Kidney epithelial cell (primary cell): ENCODE measurements at places on chromosomes 1 and 21.

DNA sequence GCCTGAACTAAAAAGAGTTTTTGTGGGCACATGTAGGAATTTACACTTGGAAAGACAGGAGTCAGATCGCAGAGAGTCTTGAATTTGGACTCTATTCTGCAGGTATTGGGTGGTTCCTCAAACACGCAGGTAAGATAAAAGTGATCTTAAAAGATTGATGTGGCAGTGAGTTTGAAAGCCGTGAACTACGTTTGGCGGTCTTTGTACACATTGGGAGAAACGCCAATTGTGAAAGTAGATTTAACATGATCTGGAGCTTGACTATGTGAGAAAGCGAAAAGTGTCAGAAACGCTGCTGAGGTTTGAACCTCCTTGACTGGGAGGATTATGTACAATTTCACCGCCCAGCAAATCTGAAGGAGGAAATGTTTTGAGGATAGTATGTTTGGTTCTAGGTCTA lies 1.5 kb upstream of the PPP2R5A start:
- no peak for DNase-seq

DNA sequence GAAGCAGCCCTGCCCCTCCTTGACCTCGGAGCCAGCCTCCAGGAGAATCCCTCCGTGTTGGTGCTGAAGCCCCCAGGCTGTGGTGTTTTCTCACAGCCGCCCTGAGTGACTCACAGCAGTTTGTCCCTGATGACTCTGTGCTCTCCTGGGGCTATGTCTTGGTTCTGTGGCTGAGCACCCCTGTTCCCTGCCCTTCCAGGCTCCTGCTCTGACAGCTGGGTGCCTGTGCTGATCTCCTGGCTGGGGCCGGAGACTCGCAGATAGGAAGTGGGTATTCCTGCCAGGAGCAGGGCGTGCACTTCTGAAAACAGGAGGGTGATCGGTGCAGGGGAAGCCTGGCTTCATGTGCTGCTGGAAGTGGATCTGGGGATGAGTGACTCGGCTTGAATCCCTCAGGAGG lies 34.5 kb downstream of the POFUT2 start:
- DNase-seq: no peak

- DNase-seq: peak; percentile 69
These were observed 21.6 kb downstream of the C2CD2 start for GRCh38 chr21:41932191-41932575.

DNA sequence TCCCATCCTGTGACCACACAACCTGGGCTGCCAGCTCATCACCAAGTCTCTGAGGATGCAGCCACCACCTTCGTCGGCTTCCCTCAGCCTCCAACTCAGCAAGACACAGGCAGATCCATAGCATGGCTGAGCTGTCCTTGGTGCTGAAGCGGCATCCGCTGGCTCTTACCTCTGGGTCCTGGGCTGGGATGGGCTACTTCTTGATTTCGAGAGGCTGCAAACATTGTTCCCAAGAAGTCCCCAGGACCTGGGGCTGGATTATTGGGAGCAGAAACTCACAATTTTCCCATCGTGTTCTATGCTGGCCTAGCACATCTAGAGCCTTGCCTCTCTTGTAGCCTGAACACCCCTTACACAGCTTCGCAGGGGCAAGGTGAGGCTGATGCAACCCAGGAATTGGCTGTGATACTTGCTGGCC lies 24.9 kb upstream of the C1QA start:
- peak; percentile 32 for DNase-seq

DNA sequence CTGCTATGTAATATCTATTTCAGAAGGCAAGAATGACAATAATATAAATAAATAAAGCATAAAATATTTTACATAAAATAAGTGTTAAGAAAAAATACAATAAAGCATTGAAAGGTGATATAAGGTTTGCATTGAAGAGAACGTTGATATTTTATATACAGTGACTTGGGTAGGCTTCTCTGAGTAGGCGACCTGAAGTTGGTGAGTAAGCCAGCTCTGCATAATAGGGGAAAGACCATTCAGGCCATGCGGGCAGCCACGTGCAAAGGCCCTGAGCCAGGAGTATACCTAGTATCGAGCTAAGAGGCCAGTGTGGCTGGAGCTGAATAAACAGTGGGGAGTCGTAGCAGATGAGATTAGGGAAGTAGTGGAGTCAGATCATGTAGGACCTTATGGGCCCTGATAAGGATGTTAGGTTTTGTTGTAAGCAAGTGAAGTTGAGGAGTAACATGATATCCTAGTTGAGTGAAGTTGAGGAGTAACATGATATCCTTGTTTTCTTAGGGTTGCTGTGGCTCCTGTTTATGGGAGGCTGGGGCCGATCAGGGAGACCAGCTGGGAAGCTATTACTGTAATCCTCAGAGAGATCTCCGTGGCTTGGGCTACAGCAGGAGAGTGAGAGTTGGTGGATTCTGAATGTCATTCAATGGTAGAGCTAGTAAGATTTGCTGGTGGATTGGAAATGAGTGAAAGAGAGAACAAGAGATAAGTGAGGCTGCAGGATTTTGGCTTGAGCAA lies 22.0 kb downstream of the KCNK1 start:
- no peak for DNase-seq

- DNase-seq: no peak
These were observed 43.1 kb downstream of the PBX1 start for GRCh38 chr1:164602101-164602422.

DNA sequence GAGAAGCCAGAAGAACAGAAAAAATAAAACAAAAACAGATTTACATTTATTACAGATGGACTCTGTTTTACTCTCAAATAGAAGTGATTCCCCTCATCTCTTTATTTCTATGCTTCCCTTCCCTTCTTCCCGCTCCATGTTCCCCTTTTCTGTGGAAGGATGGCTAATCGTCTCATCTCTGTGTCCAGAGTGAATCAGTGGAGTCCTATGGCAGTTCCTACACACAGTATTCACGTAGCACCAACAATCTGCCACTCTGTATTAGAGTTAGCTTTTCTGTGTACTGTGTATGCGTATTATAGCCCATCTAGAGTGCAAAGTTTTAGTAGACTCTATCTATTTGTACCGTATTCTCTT lies 6.8 kb upstream of the ERO1B start:
- DNase-seq: no peak

DNA sequence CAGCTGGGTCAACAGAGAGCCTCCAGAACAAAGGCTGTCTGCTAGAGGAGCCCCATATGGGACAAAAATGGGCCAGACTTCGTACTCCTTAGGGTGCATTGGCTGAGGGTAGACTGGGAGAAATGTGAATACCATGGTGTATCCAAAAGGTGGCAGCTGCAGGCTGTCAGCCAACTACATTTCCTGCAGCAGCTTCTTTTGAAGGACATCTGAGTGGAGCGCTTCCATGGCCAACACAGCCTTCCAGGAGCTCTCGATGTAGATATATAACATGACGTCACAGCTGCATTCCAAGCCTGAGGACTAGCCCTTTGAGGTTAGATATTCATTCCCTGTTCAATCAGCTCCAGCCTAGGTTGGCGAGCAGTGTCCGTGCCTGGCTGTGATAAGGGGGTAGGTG lies 107.7 kb downstream of the MAB21L3 start:
- no peak for DNase-seq

GRCh38 chr1:85884372-85885035 lies 176.3 kb upstream of the ZNHIT6 start:
- no peak for DNase-seq

DNA sequence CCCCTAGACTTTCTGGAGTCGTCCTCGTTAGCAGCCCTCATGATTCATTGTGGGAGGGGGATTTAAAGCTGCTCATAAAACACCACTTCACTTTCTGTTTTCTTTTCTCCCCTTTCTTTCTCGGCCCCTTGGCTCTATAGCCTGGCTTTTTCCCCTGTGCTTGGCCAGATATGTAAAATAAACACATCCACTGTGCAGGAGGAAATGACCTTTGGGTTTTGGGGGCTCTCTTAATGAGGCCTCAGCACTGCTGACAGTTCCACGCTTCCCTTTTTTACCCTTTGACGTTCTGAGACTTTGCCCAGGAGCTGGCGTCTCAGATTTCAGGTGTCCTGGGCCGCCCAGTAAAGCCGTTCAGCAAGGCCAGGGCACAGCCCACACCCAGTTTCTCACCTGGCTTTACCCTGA lies 65.7 kb downstream of the RUNX3 start:
- no peak for DNase-seq
